RPMI8226 (cell line): ENCODE measurements at places on chromosomes 12 and 14.
A peak's percentile ranks its signal among the peaks of the same experiment; 100 is the strongest.

DNA sequence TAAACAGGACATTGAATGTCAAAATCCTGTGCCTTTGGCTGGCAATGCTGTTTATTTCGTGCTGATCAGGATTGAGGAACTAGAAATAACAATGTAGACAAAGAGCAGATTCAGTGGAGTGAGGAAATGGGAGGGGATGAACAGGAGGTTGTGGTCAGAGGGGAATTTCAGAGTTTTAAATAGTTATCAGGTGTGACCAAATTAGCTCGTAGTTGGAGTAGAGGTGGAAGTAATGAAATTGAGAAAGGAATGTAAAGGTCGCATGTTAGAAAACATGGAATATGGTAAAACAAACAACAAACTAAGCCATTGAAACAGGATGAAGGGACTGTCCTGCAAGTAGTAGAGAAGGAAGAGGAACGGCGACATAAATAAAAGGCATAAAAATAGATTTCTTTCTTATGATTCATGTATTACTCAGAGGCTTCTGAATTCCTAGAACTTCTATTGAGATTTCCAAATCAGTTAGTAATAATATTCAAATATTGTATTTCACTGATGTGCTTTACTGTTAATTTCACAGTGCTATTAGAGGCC is 9.5 kb upstream of the SAV1 start:
- peak; percentile 33 for DNase-seq

DNA sequence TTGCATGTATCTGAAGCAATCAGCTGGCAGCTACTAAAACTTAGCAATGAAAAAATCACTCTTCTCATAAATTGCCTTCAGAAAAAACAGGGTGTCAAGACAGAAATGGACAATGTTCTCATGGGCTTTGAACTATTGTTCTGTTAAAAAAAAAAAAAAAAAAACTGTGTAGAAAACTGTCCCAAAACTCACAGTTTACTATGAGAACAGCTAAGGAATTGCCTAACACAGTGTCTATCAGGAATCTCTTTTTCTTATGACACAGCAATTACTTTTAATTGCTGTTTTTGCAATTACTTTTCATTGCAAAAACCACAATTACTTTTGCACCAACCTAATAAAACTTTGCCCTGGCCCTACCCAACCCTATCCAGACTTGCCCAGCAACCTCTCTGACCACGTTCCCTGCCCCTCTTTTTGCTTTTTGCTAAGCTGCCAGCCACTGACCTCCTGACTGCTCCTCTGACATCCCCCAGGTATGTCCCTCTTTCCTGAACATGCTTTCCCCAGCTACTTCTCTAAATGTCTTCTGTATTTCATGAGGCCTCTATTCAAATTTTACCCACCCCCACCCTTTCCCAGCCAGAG is 68.0 kb upstream of the SLCO1C1 start:
- DNase-seq: no peak

DNA sequence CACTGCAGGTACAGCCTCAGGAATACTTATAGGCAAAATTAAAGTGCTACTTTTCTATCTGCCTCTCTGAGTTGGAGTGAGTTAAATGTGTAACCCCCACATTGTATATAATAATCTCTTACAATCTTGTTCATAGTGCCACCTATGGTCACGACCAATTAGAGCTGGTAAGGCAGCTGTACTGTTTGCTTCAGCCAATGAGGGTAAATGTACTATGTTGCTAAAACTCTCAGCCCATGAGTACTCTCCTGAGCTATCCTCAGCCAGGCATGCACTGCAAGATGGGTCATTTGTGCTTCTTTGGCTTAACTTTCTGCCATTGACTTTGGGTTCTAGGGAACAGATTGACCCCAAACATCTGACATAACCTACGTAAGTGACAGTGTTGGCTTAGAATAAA is 15.0 kb upstream of the MDM2 start:
- DNase-seq: peak; percentile 59

DNA sequence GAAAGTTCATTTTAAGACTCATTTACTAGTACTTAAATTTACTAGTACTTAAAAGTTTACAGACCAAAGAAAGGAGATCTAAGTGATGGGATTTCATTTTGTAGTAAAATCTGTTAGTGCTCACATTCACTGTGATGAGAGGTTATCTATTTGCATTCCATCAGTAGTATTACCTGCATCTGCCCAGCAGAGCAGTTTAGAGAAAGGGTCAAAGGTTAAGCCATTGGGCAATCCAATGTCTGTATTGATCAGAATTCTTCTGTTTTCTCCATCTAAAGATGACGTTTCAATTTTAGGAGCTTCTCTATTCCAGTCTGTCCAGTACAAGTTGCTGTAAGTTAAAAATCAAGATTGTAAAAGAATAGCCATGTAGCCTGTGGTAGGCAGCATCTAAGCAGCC is 18.3 kb downstream of the RTRAF start:
- no peak for DNase-seq

GRCh38 chr14:30657050-30657449 is 34.9 kb downstream of the SCFD1 start:
- no peak for DNase-seq
